Left lung (tissue), 14 donors: ENCODE measurements at places on chromosomes 16 and 17. TPM values are rescaled to one million over a fixed set of nuclear protein-coding genes. Genes with fewer than 3 reads are reported as not detected.

- DNase-seq = peak; percentile 83
These were observed at the start of gene LGALS3BP for GRCh38 chr17:78979780-78980623. Gene LGALS3BP, minus strand, starts transcription at chr17:78979923. Its CDS starts 2,732 bp downstream, at chr17:78977191.

The NPIPB9 gene
- 3.7 TPM for polyA plus RNA-seq

The PPL gene
- 32.8 TPM for polyA plus RNA-seq

DNA sequence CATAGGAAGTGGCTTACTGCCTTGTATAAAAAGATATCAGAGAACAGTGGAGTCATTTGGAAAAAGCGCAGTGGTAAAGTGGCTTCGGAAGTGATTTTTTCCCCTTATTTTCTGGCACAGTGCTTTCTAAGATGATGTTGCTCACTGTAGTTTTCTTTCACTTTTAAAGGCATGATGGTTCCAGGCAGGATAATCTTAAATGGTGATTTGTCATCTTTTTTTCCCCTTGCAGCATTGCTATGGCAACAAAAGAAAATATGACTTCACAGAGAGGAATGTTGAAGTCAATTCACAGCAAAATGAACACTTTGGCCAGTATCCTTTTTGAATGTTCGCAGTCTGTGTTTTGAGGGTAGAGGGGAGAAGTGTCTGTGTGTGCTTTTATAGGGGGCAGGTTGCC, 42.5 kb downstream of the GOSR1 start:
- DNase-seq = no peak

- DNase-seq = no peak
These were observed 29.2 kb upstream of the EFCAB3 start for GRCh38 chr17:62351176-62351575.

The KIF2B gene
- not detected for polyA plus RNA-seq

- no peak for DNase-seq
These were observed 2.0 kb downstream of the KLHL36 start for GRCh38 chr16:84650062-84650991.

GRCh38 chr17:47935961-47936360, 5.4 kb upstream of the PNPO start:
- no peak for DNase-seq

DNA sequence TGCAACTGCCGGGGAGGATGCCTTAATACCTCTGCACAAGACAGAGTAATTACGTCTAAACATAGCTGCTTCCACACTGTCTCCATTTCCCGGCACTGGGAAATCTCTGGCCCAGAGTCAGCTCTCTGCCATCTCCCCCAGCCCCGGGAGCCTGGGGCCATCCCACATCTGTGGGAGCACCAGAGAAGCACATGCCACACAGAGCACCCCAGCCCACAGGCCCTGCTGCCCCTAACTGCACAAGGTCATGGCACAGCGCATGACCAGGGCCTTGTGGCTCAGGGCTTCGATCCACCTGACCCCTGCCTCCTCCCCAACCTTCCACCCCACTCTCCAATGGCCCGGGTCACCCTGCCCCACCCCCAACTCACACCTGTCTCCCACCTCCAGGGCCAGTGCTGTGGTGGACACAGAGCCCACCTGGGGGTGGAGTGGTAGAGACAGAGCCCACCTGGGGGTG, 36.6 kb upstream of the RBFOX3 start:
- no peak for DNase-seq

GRCh38 chr17:10216213-10216938, 18.0 kb upstream of the GAS7 start:
- no peak for DNase-seq

DNA sequence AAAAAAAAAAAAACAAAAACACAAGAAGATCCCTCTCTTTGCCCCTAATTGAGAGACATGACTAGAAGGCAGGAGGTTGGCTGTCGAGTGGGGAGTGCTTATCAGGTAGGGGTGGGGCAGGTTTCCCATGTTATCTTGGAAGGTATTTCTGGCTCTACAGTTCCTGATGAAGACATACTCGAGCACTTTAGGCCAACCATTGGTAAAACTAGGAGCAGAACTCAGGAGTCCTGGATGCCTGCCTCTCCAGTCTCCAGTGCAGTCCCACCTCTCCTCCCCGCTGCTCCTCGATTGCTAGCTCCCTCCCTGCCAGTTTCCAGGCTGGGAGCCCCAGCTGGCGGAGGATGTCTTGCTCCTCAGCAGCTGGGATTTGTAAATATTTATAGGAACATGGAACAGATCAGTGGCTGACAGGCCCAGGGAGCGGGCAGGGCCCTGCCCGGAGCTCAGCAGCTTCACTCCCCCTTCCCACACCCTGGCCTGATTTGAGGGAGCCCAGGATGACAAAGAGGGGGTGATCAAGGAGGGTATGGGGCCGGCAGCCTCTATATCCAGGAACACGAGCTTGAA, 11.4 kb upstream of the C1QL1 start:
- no peak for DNase-seq

- no peak for DNase-seq
These were observed 28.9 kb downstream of the WFDC1 start for GRCh38 chr16:84323606-84324005.

The MGAT5B gene
- polyA plus RNA-seq = 1.4 TPM

The PLK1 gene
- 23.3 TPM for polyA plus RNA-seq

The ODAD4 gene
- polyA plus RNA-seq = 4.6 TPM

The TNS4 gene
- polyA plus RNA-seq = not detected

The TVP23A gene
- polyA plus RNA-seq = 8.4 TPM

The SYNGR3 gene
- polyA plus RNA-seq = 0.21 TPM

GRCh38 chr17:32148351-32148750, 6.0 kb downstream of the RHOT1 start:
- no peak for DNase-seq

The MYOCD gene
- polyA plus RNA-seq = 13.7 TPM

DNA sequence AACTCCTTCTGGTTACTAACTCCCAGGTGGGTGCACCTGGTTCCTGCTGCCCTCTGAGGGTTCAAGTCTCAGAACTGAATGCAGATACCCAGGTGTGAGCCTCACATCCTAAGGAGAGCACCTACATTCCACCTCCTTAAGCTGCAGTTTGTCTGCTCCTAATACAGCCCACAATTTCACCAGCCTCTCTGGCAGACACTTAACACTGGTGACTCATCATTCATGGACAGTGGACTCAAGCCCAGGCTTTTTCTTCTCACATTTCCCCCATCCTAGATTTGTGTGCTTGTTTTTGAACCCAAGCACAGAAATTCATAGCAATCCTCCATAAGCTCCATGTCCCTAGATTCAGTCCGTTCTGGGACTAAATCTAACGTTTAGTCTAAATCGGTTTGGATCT, 7.0 kb upstream of the MAF start:
- no peak for DNase-seq

The DPEP3 gene
- 0.09 TPM for polyA plus RNA-seq

The FAHD1 gene
- polyA plus RNA-seq = 17.4 TPM

DNA sequence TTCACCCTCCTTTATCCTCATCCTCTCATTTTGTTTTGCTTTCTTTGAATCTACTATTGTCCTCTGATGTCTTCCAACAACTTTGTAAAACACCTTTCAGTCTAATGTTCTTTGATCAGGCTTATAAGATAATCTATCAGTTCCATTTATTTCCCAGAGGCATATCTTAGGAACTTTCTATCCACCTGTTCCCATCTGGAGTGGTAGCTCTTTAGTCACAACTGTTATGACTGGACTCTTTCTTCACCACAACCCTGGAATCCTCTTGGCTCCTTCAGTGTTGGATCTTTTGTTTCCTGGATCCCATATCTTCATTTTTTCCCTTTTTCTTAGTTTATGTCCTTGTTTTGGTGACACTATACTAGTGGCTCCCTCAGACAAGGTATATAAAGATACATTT, 23.5 kb downstream of the RPS6KB1 start:
- no peak for DNase-seq

DNA sequence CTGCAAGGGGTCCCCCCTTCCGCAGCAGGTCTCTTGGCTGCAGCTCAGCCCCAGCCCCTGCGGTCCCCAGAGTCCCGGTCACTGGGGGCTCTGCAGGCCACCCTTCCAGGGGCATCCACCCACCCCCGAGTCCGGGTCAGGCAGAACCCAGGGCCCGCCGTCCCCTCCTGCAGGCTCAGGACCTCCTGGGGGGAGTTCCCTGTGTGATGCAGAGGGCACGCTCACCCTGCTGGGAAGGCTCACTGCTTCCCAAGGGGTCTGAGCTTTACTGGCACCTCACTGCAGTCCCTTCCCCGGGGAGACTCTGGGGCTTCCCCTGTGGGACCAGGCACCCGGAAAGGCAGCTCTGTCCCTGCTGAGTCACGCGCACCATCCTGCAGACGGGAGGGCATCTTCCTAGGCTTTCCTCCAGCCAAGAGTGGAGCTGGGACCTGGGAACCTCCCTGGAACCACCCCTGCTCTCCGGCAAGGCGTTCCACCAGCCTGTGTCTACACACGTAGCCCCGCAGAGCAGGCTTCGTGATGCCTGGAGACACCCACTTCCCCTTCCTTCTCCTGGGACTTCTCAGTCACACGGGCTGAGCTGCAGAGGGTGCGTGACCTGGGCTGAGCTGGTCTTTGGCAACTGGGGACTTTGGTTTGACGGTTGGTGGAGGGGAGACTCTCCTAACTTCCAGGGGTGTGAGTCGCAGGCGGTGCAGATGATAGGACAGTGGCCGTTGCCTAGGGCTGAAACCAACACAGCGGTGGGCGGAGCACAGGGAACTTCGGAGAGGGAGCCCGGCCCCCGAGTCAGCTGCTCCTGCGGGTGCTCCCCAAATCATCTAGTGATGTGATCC, 23.4 kb downstream of the SLC25A10 start:
- DNase-seq = peak; percentile 75

- no peak for DNase-seq
These were observed 11.4 kb downstream of the MARVELD3 start for GRCh38 chr16:71637398-71637797.

DNA sequence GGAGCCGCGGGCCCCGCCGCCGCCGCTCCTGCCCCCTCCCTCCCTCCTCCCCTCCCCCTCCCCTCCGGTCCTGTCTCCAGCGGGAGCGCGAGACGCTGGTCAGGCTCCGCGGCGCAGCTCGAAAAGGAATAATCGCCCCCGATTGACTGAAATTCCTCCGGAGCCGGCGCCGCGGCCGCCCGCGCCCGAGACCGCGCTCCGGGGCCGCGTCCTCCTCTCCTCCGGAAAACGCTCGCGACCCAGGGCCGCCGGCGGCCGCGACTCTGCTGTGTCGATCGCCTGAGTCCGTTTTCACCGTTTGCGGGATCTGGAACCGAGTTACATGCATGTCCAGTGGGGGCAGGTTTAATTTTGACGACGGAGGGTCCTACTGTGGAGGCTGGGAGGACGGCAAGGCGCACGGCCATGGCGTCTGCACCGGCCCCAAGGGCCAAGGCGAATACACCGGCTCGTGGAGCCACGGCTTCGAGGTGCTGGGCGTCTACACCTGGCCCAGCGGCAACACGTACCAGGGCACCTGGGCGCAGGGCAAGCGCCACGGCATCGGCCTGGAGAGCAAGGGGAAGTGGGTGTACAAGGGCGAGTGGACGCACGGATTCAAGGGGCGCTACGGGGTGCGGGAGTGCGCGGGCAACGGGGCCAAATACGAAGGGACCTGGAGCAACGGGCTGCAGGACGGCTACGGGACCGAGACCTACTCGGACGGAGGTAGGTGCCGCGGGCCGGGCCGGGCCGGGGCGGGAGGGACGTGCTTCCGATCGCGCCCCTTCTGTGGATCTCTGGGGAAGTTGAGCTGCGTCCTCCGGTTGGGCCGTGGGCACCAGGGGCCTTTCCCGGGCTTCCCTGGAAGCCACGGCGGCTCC, 744 bp downstream of the JPH3 start:
- DNase-seq = no peak

DNA sequence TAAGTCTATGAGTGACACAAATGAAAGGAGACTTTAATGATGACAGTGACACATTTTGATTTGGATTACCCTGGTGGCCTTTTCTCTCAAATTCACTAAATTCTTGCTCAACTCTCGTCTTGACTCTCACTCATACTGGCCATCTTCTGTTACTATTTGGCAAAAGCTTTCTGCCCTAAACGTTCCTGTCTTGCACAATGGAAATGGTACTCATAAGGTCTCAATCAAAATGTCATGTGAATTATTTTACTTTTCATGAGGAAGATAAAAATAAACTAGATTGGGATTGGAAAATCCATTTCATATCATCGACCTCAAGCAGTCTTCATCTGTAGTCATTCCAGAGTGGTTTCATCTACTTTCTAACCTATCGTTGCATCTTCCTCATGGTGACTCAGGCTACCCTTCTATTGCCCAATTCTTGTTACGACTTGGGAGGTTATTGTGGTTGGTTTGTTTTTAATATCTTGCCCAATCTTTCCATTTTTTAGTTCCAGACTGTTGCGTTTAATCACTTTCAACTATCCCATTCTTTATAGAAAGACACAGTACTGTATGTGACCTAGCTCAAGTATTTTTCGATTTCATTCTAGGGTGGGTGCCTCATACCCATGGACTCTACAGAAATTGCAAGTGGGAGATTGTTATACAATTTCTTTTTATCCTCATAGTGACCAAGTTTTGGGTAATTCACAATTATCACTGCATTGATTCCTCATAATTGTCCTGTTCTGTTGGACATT, 317.2 kb upstream of the KCNJ16 start:
- no peak for DNase-seq

The TPPP3 gene
- 320 TPM for polyA plus RNA-seq

The TMEM98 gene
- polyA plus RNA-seq = 298 TPM

GRCh38 chr16:30951750-30952149, 2.9 kb downstream of the ORAI3 start:
- no peak for DNase-seq

The FOXF1 gene
- 37.2 TPM for polyA plus RNA-seq

GRCh38 chr16:57528499-57529390, 7.6 kb downstream of the CCDC102A start:
- DNase-seq = peak; percentile 32

The CD300LB gene
- polyA plus RNA-seq = 0.23 TPM

GRCh38 chr16:88049561-88050545, 98.6 kb downstream of the BANP start:
- no peak for DNase-seq

The CHST4 gene
- polyA plus RNA-seq = 0.14 TPM

The TMC7 gene
- 3.0 TPM for polyA plus RNA-seq

DNA sequence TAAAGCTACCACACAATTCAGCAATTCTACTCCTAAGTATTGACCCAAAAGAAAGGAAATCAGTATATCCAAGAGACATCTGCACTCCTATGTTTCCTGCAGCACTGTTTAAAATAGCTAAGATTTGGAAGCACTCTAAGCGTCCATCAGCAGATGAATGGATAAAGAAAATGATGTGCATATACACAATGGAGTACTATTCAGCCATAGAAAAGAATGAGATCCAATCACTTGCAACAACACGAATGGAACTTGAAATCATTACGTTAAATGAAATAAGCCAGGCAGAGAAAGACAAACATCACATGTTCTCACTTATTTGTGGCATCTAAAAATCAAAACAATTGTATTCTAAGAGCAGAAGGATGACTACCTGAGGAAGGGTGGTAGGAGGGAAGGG, 1.5 kb downstream of the SLFN11 start:
- DNase-seq = no peak

GRCh38 chr17:45311760-45312476, 4.9 kb downstream of the MAP3K14 start:
- no peak for DNase-seq

GRCh38 chr16:68399456-68399855, 48.9 kb downstream of the SMPD3 start:
- no peak for DNase-seq

The RDM1 gene
- polyA plus RNA-seq = 2.5 TPM
